ENCODE measurements at places on chromosomes 5 and 9. TPM values are rescaled to one million over a fixed set of nuclear protein-coding genes. Genes with fewer than 3 reads are reported as not detected.

Gene TTC16
- total RNA-seq, result 2.6 TPM

Gene DPM2
- total RNA-seq, result 39.7 TPM

DNA sequence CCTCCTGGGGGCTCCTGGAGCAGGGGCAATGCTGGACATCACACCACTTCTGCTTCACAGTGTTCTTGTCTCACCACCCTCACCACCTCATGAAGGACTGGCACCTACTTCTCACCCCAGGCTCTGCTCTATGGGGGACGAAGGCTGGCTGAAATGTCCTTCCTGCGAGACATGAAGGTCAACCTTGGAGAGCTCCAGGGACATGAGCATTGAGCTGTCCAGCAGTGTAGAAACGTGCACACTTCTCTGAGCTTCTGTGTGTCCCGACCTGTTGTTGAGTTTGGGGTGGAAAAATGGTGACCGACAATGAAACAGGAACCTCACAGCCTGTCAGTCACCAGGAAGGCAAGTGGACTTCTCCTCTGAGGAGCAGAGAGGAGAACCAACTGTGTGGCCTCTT lies 68.6 kb upstream of the ADAMTS16 start:
- no peak for DNase-seq

- peak; percentile 33 for DNase-seq
These were observed 33.8 kb downstream of the TGFBI start for GRCh38 chr5:136062366-136063274.

DNA sequence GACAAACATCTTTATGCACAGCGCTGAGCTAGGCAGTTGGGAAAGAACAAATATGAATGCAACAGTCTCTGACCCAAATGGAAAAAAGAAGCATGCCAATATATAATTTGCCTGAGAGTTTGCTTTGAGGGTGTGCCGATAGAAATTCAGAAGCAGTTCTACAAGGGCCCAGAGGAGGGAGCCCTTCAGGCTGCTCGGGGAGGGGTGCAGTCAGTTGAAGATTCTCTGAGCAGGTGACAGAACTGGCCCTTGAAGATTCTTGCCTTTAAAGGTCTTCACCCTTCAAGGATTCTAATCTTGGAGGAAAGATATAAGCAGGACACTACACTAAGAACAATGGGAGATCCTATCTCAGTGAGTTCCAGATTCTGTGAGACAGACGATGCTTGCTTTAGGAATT lies 3.7 kb upstream of the PAPPA start:
- no peak for DNase-seq

DNA sequence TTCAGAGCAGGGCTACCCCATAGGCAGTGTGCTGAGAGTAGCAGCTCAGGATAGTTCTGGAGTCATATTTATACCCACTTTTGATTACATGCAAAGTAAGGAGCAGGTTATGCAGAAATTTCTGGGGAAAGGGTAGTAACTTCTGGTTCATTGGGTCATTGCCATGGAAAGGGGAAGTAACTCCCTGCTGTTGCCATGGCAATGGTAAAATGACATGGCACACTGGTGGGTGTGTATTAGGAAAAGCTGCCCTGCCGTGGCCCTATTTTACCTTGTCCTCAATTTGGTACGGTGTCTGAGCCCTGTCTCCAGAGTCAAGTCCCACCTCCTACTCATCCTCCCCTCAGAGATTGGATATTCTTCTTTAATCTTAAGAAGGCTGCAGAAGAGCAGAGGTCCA lies 526.7 kb upstream of the TYRP1 start:
- DNase-seq, result no peak

Gene ACOT12
- 0.41 TPM for total RNA-seq

- no peak for DNase-seq
These were observed 134.6 kb upstream of the RASEF start for GRCh38 chr9:83197591-83197990.

DNA sequence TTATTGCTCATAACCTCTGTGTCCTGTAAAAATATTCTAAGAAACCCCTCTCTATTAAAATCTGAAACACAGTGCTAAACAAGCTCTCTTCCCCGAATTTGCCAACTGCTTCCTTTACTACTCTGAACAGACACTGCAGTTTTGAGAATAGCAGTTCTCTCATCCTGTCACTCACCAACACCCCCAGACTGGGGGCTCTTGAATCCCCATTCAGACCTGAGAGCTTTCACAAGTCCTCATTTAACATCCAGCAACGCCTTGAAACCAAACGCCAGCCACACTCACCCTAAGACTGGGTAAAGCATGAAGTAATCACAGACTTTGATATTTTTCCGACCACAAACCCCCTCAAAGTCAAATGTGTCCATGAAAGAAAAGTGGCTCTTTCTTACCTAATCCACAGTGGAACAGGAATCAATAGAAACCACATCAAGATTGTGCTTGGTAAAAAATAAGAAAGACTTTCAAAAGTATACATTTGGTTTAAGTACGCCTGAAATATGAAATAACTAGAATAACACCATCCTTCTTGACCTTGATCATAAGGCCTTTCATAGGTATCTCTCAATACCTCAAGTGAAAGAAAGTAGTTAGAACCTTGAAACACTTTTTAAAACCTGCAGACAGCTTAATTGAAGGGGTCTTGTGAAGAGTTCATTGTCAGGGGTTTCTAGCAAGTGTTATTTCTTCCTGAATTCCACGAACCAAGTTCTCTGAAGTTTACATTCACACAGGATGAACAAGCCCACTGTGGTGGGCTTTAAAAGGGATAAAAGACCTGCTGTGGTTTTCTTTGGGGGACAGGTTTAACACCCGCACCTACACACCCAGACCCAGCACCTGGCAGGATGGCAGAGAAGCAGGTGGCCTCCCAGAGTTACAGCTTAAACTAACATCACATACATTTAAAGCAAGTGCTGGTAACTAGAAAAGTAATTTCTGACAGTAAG lies 412.6 kb downstream of the MLLT3 start:
- peak; percentile 61 for DNase-seq

DNA sequence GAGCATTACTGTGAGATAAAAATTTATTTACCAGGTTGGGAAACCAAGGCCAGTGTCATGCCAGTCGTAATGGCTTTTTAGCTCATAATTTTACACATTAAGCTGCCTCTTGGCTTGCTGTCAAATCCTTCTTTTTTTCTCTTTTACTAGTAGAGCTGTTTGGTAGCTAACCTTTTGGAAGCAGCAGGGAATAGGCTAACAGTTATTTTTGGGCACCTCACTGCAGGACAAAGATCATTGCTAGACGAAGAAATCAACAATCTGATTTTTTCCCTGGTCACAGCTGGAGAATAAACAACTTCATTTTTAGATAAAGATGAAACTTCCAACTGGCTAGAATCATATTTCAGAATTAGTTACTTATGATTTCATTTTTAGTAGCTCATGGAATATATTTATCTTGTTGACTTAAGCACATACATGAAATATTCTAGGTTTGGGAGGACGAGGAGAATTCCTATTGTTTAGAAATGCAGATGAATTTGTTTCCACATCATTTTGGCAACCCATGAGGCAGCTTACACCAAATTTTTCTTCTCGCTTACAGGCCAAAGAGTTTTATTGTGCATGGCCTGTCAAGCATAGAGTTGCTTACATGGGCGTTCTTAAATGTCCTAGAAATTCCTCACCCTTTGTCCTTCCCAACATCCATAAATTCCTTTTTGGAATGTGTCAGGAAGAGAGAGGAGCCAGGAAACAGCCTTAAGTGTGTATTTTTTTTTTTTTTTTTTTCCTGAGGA lies 19.6 kb downstream of the TNC start:
- no peak for DNase-seq

DNA sequence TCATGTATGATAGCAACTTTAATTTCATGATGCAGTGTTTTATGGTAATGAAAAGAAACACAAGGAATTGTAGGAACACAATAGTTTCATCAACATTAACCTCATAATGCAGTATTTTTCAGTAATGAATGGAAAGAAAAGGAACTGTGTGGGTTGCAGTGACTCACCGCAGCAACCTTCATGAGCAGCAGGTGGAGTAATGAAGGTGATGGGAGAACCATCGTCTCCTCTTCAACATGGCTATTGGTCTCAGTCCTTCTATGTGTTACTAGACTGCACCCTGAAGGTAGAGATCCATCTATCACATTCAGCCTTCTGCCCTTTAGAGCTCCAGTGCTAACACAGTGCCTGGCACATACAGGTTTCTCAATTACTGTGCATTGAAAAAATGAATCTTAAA lies 58.0 kb downstream of the TMEM215 start:
- no peak for DNase-seq

- no peak for DNase-seq
These were observed 87.1 kb upstream of the TLX3 start for GRCh38 chr5:171221916-171222315.

DNA sequence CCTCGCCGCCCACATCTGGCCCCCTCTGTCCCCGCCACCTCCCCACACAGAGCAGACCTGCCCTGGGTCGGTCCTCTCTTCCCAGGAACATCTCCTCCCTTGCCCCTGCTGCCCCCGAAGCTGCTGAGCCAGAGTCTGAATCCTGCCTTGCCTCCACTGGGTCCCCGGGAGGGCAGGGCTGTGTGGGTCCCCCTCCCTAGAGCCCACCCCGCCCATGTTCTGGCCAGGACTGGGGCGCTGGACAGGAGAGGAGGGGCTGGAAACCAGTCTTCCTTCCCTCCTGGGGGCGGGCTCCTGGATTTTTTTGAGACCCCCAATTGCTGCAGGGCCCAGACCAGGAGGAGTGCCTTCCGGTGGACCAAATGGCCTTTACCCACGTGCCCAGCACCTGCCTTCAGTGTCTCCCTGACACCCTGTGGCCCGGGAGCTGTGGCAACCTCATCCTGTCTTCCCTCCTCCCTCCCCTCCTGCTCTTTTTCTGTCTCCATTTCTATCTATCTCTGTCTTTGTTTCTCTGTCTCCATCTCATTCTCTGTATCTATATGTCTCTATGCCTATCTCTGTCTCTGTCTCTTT lies 12.1 kb downstream of the MRPL36 start:
- no peak for DNase-seq

DNA sequence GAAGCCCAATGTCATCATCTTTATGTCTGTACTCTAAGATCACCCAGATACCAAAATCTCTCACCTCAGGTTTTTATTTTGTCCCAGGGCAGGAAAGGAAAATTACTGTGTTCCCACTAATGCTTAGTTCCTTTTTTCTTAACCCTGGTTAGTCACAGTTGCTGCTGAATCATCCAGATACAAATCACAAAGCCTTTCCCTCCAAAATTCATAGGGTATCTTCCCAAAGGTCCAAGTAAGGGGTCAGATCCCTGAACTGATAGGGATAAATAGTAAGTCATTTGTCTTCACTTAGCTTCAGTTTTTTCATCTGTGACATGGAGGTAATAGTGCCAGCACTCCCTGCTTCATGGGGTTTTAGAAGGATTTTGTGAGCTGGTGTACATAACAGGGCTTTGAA lies 2.2 kb downstream of the PLCXD3 start:
- DNase-seq, result no peak

Gene SLC25A2
- total RNA-seq, result 0.91 TPM

DNA sequence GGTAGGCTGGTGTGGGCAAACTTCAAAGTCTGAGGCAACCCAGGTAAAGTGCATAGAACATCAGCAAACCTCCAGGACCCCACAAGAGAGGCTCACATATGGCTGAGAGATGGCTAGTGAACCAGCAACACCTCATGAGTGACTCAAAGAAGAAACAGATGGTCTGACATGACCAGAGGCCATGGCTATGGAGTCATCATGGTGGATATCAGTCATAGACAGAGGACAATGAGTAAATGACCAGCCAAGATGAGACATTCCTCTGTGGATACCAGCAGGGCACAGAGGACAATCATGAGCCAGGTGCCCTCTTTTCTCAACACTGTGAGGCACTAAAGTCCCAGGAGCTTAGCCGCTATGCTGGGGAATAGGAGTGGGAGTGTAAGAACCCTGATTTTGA lies 180.8 kb downstream of the RASEF start:
- DNase-seq, result no peak

- DNase-seq, result no peak
These were observed 1350.1 kb upstream of the ACO1 start for GRCh38 chr9:31034311-31034710.

Gene IL17B
- total RNA-seq, result not detected

- DNase-seq, result no peak
These were observed at the start of gene SYK for GRCh38 chr9:90801241-90801972. SYK (plus strand) TSS chr9:90801819; CDS start chr9:90843899, 42,080 bp downstream.

Measured in CD4-positive, alpha-beta memory T cell (primary cell).